ENCODE measurements at places on chromosomes 3 and 15. TPM values are rescaled to one million over a fixed set of nuclear protein-coding genes. Genes with fewer than 3 reads are reported as not detected.

DNA sequence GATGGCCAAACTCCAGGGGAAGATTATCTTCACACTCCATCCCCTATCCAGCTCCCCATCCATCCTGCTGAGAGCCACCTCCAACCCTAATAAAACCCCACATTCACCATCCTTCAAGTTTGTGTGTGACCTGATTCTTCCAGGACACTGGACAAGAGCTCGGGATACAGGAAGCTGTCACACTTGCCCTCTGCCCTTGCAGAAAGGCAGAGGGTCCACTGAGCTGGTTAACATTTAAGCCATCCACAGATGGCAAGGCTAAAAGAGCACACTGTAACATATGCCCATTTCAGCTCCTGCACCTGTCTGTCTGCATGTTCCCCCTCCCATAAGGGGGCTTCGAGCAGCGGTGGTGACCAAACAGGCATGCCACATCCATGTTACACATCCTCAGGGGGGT, 29.8 kb downstream of the SETMAR start:
- no peak for DNase-seq

The TARS3 gene
- total RNA-seq = 13.2 TPM

- no peak for DNase-seq
These were observed 389.5 kb upstream of the RASGRP1 start for GRCh38 chr15:38954090-38954489.

GRCh38 chr3:184110316-184110725, 13.5 kb downstream of the HTR3E start:
- no peak for DNase-seq

The KNG1 gene
- total RNA-seq = 0.14 TPM

GRCh38 chr3:35439663-35440062, 199.7 kb upstream of the ARPP21 start:
- DNase-seq = peak; percentile 55

DNA sequence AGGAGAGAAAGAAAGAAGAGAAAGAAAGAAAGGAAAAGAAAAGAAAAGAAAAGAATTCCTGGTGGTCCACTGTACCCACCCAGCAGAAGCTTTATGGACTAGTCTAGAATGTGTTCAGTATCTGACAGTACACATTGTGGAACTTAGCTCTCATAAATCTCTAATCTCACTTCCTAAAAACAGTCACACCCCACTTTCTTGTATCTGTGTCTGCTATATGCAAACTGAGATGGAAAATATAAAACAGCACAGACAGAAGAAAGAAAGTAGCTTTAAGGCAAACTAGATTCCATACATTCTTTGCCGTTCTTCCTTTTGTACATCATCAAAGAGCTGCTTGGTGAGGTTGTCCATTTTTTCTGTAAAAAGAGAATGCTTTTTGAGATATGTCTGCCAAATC, 41.1 kb upstream of the GNB5 start:
- DNase-seq = peak; percentile 24

DNA sequence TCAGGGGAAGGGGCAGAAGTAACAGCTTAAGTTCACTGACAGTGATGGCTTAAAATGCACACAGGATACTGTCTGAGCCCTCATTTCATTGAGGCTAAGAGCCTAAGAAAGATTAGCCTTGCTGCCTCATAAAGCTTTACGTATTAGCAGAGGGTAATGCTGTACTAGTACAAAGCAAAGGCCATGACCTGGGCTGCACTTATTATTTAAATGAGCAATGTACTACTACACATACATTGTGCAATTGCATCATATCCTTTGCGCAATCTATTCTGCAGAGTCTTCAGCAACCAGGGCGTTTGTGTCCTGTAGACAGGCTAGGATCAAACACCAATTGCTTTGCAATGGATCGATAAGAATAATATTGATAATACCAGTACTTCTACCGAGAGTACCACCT, 221.8 kb downstream of the TPRG1 start:
- DNase-seq = no peak

The FANCD2 gene
- total RNA-seq = 25.5 TPM

DNA sequence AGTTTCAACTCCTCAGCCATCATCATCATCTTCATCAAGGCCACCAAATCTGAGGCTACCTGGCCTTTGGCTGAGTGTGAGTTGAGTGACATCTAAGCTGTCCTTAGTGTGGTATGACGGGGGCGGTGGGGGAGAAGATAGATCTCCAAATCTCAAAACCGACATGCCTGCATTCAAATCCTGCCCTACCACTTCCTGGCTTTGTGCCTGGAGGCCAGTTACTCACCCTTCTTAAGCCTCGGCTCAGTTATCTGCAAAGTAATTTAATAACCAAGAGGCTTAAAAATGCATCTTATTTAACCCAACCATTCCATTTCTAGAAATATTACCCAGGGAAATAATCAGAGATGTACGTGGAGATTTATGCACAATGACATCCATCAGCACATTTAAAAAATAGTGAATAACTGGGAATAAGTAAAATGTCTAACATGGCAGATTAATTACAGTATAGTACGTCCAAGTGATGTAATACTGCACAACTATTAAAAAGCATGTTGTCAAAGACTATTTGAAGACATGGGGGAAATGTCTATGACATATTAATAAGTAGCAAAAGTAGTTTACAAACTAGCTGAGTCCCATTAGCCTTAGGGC, 167.4 kb downstream of the NTRK3 start:
- DNase-seq = no peak

DNA sequence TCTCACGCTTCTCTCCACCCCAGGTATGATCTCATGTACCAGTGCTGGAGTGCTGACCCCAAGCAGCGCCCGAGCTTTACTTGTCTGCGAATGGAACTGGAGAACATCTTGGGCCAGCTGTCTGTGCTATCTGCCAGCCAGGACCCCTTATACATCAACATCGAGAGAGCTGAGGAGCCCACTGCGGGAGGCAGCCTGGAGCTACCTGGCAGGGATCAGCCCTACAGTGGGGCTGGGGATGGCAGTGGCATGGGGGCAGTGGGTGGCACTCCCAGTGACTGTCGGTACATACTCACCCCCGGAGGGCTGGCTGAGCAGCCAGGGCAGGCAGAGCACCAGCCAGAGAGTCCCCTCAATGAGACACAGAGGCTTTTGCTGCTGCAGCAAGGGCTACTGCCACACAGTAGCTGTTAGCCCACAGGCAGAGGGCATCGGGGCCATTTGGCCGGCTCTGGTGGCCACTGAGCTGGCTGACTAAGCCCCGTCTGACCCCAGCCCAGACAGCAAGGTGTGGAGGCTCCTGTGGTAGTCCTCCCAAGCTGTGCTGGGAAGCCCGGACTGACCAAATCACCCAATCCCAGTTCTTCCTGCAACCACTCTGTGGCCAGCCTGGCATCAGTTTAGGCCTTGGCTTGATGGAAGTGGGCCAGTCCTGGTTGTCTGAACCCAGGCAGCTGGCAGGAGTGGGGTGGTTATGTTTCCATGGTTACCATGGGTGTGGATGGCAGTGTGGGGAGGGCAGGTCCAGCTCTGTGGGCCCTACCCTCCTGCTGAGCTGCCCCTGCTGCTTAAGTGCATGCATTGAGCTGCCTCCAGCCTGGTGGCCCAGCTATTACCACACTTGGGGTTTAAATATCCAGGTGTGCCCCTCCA, 19.1 kb downstream of the TYRO3 start:
- no peak for DNase-seq

The FAM81A gene
- 0.42 TPM for total RNA-seq

- no peak for DNase-seq
These were observed 463.1 kb upstream of the NECTIN3 start for GRCh38 chr3:110608566-110608965.

All from thymus (tissue), 14 donors.